ENCODE measurements at places on chromosomes 4 and X. TPM values are rescaled to one million over a fixed set of nuclear protein-coding genes. Genes with fewer than 3 reads are reported as not detected.

Gene FATE1
- not detected for total RNA-seq

Gene SSX3
- total RNA-seq = not detected

Gene ZBTB49
- total RNA-seq = 4.6 TPM

Gene CXCL11
- not detected for total RNA-seq

Gene FRMPD3
- total RNA-seq = not detected

Gene HMGB2
- total RNA-seq = 610 TPM

Gene PAGE5
- total RNA-seq = 0.68 TPM

Gene BEND2
- total RNA-seq = not detected

Gene SPANXN3
- total RNA-seq = not detected

DNA sequence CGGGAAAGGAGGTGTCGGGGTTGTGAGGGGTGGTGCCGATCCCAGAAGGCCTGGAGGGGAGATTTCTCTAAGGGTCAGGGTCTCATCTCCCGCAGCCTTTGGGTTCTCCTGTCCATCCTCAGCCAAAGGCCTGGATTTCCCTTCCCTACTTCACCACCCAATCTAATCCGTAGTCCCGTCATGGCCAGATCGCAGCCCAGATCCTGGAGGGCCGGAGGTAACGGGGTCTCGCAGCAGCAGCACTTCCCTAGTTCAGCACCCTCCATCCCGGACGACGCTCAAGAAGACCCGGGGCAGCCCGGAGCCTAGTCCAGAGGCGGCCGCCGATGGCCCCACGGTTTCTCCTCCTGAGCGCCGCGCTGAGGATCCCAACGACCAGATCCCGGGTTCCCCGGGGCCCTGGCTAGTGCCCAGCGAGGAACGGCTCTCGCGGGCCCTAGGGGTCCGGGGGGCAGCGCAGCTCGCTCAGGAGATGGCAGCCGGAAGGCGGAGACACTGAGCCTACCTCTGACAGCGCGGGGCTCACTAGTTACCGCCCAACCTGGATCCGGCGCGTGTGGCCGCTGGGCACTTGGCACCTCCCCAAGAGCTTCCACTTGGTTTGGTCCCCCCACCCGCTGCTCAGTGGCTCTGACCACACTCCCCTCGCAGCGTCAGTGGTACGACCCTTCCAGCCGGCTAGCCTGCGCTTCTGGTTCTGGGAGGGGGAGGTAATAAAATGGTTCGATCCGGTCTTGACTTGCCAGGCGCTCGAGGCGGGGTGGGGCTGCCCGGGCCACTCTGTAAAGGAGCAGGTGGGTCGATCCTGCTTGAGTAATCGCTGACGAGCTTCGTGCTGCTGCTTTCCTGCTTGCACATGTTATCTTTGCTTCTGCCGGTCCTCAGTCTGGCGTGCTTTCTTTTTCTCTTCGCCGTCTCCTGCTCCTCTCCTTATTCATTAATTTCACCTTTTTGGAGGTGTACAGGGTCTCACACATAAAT is 3.6 kb downstream of the MAGIX start:
- peak overlapping the region; percentile 93 for H3K27ac ChIP-seq
- no peaks in the 10 kb centered on the region for H3K27me3 ChIP-seq
- H3K4me1 ChIP-seq = peaks cover 28% of the 10 kb centered on the region
- H3K36me3 ChIP-seq = no peaks in the 10 kb centered on the region
- peak overlapping the region; percentile 78 for H3K4me3 ChIP-seq

GRCh38 chr4:13990596-13991589 is 363.4 kb upstream of the BOD1L1 start:
- no peak overlapping the region for H3K4me3 ChIP-seq
- no peaks in the 10 kb centered on the region for H3K27me3 ChIP-seq
- no peaks in the 10 kb centered on the region for H3K36me3 ChIP-seq
- no peaks in the 10 kb centered on the region for H3K4me1 ChIP-seq
- no peak for DNase-seq

DNA sequence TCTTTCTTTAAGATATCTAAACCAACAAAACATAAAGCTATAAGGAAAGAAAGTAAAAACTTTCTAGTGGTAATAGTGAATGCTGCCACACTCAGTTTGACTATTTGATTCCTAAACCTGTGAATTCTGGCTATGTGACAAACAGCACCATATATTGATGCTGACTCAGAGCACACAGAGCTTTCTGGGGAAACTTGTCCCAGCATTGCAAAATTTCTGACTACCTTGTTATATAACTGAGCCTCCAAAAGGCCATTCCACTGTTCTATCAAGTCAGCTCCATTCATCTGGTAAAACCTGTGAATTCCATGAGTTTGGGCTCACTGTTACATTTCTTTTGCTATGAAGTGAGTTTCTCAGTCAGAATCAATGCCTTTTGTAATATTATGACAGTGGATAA is 1229.7 kb downstream of the PCDH18 start:
- no peak for DNase-seq
- H3K36me3 ChIP-seq = no peaks in the 10 kb centered on the region
- no peaks in the 10 kb centered on the region for H3K4me1 ChIP-seq

- H3K36me3 ChIP-seq = peaks cover 16% of the 10 kb centered on the region
- no peak overlapping the region for H3K27ac ChIP-seq
- no peak overlapping the region for H3K4me3 ChIP-seq
- H3K4me1 ChIP-seq = no peaks in the 10 kb centered on the region
- H3K27me3 ChIP-seq = no peaks in the 10 kb centered on the region
Observed at GRCh38 chrX:152861116-152861515, 30.3 kb downstream of the NSDHL start.

DNA sequence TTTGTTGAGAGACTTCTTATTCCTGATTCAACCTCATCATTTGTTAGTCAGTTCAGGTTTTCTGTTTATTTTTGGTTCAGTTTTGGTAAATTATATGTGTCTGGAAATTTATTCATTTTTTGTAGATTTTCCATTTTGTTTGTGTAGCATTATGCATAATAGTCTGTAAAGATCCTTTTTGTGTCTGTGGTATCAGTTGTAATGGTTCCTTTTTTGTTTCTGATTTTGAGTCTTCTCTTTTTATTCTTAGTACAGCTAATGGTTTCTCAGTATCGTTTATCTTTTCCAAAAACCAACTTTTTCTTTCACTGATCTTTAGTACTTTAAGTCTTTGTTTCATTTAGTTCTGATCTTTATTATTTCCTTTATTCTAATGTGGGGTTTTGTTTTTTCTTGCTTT is 61.4 kb downstream of the NWD2 start:
- H3K27me3 ChIP-seq = no peaks in the 10 kb centered on the region
- no peak for DNase-seq
- H3K4me3 ChIP-seq = no peak overlapping the region
- H3K36me3 ChIP-seq = no peaks in the 10 kb centered on the region
- no peak overlapping the region for H3K27ac ChIP-seq

DNA sequence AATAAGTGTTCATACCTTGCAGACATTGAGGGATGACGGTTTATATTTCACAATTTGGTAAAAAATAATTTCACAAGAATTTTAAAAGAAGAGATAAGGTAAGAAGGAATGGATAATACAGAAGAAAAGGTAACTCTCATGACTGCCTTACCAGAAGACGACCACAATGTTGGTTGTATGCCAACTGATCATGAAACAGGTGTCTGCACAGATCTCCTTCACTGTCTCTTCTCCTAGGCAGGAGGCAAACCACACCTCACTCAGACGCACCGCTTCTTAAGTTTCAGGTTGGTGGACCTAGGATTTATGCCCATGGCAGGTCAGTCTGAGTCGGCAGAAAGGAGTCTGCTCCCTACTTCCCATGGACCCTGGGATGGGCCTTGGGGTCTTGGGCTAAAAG is 177.2 kb downstream of the VSIG4 start:
- no peak overlapping the region for H3K27ac ChIP-seq
- no peak overlapping the region for H3K4me3 ChIP-seq
- no peaks in the 10 kb centered on the region for H3K27me3 ChIP-seq
- H3K36me3 ChIP-seq = no peaks in the 10 kb centered on the region

- H3K36me3 ChIP-seq = no peaks in the 10 kb centered on the region
- no peak for DNase-seq
- H3K4me1 ChIP-seq = no peaks in the 10 kb centered on the region
- H3K4me3 ChIP-seq = no peak overlapping the region
- no peaks in the 10 kb centered on the region for H3K27me3 ChIP-seq
Observed at GRCh38 chr4:16606691-16607090, 291.8 kb downstream of the LDB2 start.

DNA sequence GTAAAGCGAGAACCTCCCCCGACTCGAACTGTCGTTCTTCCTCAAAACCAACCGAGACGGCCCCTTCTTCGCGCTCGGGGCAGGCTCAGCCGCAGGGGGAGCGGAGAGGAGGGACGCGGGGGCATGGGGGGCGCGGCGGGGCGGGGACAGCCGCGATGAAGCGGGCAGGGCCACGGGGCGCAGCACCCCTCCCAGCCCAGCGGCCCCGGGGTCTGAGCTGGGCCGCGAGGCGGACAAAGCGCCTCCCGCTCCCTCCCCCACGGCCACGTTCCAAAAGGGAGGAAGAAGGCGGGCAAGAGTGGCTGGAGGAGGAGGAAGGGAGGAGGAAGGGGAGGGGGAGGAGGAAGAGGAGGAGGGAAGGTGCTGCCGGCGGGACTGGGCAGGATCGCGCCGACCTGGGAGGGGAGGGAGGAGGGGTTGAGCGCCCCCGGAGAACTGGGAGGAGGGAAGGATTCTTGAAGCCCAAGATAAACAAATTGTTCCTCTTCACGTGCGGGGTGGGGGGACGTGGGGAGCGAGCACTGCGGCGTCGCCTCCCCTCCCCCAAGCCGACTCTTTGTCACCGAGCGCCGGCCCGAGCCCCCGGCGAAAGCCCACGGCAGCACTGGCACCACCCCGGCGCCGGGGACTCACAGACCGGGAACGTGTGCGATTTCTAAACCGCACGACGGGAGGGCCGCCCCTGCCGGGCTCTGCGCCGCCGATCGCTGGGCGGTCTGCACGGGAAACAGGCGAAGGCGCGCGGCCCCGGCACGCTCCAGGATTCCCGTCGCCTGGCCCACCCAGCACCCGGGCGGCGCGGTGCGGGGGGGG is 2.9 kb downstream of the MAML3 start:
- DNase-seq = peak; percentile 50
- no peaks in the 10 kb centered on the region for H3K36me3 ChIP-seq
- peak overlapping the region; percentile 78 for H3K4me3 ChIP-seq
- H3K4me1 ChIP-seq = peaks cover 31% of the 10 kb centered on the region
- peak overlapping the region; percentile 64 for H3K27ac ChIP-seq

- no peaks in the 10 kb centered on the region for H3K27me3 ChIP-seq
- no peak for DNase-seq
- peaks cover 4% of the 10 kb centered on the region for H3K36me3 ChIP-seq
- H3K27ac ChIP-seq = peak overlapping the region; percentile 75
- H3K4me3 ChIP-seq = no peak overlapping the region
Observed at GRCh38 chr4:82903737-82904136, 3.2 kb downstream of the THAP9 start.

GRCh38 chr4:57233386-57233785 is 123.2 kb upstream of the IGFBP7 start:
- H3K4me1 ChIP-seq = no peaks in the 10 kb centered on the region
- H3K36me3 ChIP-seq = no peaks in the 10 kb centered on the region
- no peak overlapping the region for H3K4me3 ChIP-seq
- DNase-seq = no peak
- H3K27me3 ChIP-seq = peaks cover 3% of the 10 kb centered on the region

DNA sequence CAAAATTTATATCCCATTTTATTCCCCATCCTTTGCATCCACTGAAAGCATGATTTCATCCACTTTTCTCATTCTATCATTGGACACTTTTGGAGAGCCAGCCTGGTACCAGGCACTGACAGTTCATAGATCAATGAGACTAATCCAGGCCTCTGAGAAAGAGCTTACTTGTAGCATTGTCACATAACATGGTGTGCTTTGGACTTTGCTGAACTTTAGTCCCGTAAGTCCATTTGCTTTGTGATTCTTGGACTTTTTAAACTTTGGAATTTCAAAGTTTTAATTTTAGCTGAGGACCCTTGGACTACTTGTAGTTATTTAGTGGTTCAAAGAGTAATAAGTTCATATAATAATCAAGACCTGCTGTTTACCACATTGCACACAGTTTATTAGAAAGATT is 11.5 kb downstream of the LIAS start:
- peaks cover 27% of the 10 kb centered on the region for H3K36me3 ChIP-seq
- H3K4me3 ChIP-seq = no peak overlapping the region
- H3K4me1 ChIP-seq = peaks cover 9% of the 10 kb centered on the region
- H3K27ac ChIP-seq = no peak overlapping the region
- no peak for DNase-seq
- no peaks in the 10 kb centered on the region for H3K27me3 ChIP-seq

DNA sequence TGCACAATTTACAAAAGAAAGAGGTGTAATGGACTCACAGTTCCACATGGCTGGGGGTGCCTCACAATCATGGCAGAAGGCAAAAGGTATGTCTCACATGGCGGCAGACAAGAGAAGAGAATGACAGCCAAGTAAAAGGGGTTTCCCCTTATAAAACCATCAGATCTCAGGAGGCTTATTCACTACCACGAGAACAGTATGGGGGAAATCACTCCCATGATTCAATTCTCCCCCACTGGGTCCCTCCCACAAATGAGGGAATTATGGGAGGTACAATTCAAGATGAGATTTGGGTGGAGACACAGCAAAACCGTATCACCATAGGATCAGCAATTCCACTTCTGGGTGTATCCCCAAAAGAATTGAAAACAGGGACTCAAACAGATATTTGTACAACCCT is 97.5 kb upstream of the STX18 start:
- H3K36me3 ChIP-seq = peaks cover 12% of the 10 kb centered on the region
- no peak overlapping the region for H3K27ac ChIP-seq
- no peak for DNase-seq
- H3K4me3 ChIP-seq = no peak overlapping the region
- H3K4me1 ChIP-seq = peaks cover 8% of the 10 kb centered on the region

- H3K36me3 ChIP-seq = peaks cover 18% of the 10 kb centered on the region
- H3K27ac ChIP-seq = no peak overlapping the region
- no peak overlapping the region for H3K4me3 ChIP-seq
- H3K4me1 ChIP-seq = no peaks in the 10 kb centered on the region
- DNase-seq = no peak
Observed at GRCh38 chrX:63434665-63435064, 83.5 kb upstream of the SPIN4 start.

GRCh38 chrX:66008328-66008970 is 31.4 kb downstream of the VSIG4 start:
- no peak overlapping the region for H3K27ac ChIP-seq
- no peak for DNase-seq
- H3K4me3 ChIP-seq = no peak overlapping the region
- peaks cover 47% of the 10 kb centered on the region for H3K4me1 ChIP-seq
- H3K36me3 ChIP-seq = peaks cover 2% of the 10 kb centered on the region
- H3K27me3 ChIP-seq = no peaks in the 10 kb centered on the region

- no peaks in the 10 kb centered on the region for H3K27me3 ChIP-seq
- H3K4me1 ChIP-seq = no peaks in the 10 kb centered on the region
- H3K27ac ChIP-seq = no peak overlapping the region
- peaks cover 1% of the 10 kb centered on the region for H3K36me3 ChIP-seq
- H3K4me3 ChIP-seq = no peak overlapping the region
Observed at GRCh38 chr4:10048941-10049697, 27.8 kb upstream of the SLC2A9 start.

- peaks cover 55% of the 10 kb centered on the region for H3K27me3 ChIP-seq
- peak overlapping the region; percentile 75 for H3K4me3 ChIP-seq
Observed at GRCh38 chr4:41217020-41217333, 2.6 kb upstream of the APBB2 start.

All from activated CD4-positive, alpha-beta memory T cell treated with anti-CD3 and anti-CD28 coated beads for 36 hours (primary cell).